B cell (primary cell): ENCODE measurements at places on chromosomes 3 and 15.

GRCh38 chr3:10119376-10119775 is 3.9 kb downstream of the BRK1 start:
- DNase-seq, result no peak

DNA sequence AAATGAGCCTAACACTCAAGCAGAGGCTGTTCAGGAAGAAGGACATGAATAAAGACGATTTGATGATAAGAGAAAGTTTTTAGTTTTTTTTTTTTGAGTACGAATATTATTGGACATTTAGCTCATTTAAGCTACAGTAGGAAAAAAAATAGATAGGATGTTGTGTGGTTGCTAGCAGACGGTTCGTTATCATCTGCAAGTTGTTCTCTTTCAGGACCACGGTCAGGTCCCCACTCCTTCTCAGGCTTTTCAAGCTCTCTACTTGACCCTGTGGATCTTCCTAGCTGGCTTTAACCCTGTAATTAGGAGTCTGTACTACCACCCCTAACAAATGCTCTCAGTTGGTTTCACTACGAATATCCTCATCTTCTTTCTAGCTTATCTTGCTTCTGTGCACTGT is 1.1 kb downstream of the KCNH8 start:
- DNase-seq, result peak; percentile 56

GRCh38 chr15:65033659-65034269 is 4.3 kb upstream of the MTFMT start:
- peak; percentile 63 for DNase-seq

DNA sequence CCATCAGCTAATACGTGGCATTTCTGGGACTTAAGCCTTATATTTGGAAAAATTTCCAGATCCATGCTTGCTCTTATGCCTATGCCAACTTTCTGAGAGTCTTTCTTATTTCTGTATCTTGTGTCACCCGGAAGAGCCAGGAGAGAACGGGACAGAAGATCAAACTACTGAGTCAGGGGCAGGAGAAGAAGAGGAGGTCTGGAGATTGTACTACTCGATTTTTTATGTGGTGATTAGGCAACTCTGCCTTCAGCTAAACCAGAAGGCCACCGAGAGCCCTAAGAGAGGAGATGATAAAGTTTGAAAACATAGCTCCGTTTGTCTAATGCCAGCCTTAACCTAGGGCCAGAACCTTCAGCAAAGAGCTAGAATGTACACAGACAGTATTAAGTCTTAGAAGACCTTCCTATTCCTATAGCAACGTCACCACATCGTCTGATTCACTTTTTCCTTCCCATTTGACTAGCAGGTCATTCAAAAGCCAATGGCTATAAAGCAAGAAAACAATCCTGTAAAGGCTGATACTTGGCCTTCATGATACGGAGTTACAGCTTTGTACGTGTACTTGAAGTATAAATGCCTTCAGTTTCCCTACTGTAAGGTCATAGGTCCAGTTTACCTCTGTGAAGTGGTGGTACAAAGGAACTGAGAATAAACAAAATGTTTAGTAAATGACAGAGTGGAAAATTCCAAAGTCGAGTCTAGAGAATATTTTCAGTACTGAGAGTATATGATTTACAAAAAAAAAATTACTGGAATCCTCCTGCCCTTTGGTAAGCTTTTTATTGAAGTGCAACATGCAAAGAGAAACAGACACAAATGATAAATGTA is 96.1 kb upstream of the ICE2 start:
- no peak for DNase-seq

DNA sequence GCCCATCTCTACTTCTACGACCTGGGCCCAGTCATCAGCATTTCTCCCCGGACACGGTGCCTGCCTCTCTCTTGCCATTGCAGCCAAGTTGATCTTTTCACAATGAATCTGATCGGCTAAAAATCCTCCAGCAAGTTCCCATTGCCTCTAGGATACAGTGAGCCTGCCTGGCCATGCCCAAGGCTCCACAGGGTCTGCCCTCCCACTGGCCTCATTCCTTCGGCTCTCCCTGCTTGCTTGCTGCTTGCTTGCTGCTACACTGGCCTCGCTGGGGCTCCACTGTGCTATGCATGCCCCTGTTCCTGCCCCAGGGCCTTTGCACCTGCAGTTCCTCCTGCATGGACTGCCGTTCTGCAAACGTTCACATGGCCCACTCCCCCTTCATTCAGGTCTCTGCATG is 2.0 kb downstream of the ABTB1 start:
- no peak for DNase-seq

- no peak for DNase-seq
Measured at GRCh38 chr15:23606226-23606625, 40.8 kb downstream of the MKRN3 start.

DNA sequence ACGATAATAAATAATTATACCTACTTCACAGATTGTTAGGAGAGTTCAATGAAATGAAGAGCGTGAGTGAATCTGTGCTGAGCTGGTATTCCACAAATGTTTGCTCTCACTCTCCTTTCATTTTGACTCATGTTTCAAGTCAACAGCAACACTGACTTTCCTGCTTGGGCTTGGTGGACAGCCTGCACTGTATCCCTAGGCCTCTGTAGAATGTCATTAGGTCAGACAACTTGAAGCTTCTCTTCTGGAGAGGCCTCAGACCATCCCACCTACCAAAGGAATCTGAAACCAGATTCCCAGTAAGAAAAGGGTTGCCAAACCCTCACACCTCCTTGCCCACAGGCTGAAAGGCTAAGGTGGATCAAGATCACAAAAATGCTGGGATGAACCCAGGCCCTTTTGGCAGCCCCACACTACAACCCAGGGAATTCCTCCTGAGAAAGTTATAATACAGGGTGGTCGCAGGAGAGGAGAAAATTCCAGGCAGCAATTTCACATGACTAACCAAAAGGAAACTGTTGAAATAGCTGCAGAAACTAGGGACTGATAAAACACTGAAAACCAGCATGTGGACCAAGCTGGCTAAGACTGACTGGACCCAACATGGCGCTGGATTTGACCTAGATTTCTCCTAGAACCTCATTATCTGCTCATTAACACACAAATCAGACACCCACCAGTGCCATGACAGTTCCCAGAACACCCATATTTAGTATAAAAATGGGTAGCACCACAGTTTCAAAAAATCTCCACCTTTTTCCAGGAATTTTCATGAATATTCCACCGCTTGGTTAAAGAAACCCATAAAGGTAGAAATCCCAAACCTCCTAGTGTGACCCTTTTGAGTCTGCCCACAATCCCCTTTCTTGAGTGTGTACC is 57.0 kb upstream of the ZNF148 start:
- no peak for DNase-seq

- no peak for DNase-seq
Measured at GRCh38 chr3:89947337-89947954, 840.0 kb downstream of the EPHA3 start.
